Stimulated activated CD4-positive, alpha-beta T cell treated with anti-CD3 and anti-CD28 coated beads, Interleukin-4, amount 100 ng/mL, for 4 hours (primary cell): ENCODE measurements at places on chromosomes 13 and 19.
A peak's percentile ranks its signal among the peaks of the same experiment; 100 is the strongest.

DNA sequence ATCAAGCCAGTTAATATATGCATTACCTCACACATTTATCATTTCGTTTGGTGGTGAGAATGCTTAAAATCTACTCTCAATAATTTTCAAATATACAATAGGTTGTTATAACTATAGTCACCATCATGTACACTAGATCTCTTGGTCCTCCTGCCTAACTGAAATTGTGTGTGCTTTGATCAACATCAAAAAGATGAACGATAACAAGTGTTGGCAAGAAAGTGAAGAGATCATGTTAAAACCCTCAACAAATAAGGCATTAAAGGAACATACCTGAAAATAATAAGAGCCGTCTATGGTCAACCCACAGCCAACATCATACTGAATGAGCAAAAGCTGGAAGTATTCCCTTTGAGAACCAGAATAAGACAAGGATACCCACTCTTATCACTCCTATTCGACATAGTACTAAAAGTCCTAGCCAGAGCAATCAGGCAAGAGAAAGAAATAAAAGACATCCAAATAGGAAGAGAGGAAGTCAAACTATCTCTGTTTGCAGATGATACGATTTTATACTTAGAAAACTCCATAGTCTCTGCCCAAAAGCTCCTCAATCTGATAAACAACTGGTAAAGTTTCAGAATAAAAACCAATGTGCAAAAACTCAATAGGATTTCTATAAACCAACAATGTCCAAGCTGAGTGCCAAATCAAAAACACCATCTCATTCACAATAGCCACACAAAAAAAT lies 27.9 kb upstream of the OR10H1 start:
- DNase-seq, result no peak

GRCh38 chr13:40536443-40537113 lies 129.9 kb downstream of the FOXO1 start:
- DNase-seq, result no peak

DNA sequence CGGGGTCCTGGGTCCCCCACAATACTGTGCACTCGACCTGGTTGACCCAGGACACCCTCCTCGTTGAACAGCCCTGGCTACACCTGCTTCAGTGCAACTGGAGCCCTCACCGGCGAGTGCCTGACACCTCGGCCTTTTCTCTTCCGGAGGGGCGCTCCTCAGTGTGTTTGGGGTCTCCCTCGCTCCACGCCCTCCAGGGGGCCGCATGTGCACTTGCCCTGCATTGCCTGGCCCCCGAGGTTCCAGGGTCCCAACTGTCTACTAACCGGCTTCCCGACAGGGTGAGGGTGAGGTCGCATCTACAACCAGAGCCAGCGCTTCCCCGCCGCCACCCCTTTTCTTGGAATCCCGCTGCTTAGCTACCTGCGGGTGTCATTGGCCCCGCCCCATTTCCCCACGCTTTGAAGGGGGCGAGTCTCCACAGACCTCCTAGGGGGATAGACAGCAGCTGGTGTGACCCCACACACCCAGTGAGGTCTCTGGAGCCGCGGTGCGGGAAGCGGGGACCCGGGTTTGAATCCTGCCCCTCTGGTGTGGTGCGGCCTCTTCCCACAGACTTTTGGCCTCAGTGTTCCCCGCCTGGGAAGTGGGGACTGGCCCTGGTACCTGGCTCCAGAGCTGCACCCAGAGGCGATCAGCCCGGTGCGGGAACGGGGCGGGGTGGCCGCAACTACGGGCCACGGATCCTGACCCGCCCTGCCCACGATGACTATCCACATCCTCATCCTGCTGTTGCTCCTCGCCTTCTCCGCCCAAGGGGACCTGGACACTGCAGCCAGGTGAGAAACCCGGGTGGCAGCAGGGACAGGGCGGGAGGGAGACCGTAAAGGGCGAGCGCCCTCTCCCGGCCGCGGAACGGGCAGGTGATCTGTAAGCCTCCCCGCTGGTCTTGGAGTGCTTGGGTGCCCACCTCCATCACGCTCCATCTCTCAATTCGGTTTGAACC lies at the start of gene ADM5:
TSS of gene ADM5 (plus strand) at position 462 of the 946 bp plus-strand sequence. CDS start at position 706, 244 bp downstream.
- DNase-seq, result peak; percentile 55

- no peak for DNase-seq
Measured at GRCh38 chr19:4049432-4049831, 17.3 kb downstream of the ZBTB7A start.

DNA sequence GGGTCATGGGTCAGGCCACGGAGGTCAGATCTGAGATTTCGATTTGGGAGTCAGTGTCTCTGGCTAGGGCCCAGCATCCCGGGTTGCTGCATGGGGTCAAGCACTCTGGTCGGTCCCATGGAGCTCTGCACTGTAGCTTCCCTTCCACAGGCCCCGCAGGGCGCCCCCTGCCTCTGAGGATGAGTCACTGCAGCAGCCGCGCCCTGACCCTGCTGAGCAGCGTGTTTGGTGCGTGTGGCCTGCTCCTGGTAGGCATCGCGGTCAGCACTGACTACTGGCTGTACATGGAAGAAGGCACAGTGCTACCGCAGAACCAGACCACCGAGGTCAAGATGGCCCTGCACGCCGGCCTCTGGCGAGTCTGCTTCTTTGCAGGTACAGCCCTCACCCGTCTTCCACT lies 3.6 kb downstream of the CACNG7 start:
- no peak for DNase-seq

- DNase-seq, result no peak
Measured at GRCh38 chr13:80590551-80590950, 249.6 kb upstream of the SPRY2 start.

- DNase-seq, result no peak
Measured at GRCh38 chr13:24624363-24624762, 55.8 kb upstream of the ATP12A start.

GRCh38 chr19:13463296-13463695 lies 43.0 kb downstream of the CACNA1A start:
- DNase-seq, result peak; percentile 8

GRCh38 chr13:52921194-52921593 lies 72.8 kb upstream of the PCDH8 start:
- DNase-seq, result no peak

DNA sequence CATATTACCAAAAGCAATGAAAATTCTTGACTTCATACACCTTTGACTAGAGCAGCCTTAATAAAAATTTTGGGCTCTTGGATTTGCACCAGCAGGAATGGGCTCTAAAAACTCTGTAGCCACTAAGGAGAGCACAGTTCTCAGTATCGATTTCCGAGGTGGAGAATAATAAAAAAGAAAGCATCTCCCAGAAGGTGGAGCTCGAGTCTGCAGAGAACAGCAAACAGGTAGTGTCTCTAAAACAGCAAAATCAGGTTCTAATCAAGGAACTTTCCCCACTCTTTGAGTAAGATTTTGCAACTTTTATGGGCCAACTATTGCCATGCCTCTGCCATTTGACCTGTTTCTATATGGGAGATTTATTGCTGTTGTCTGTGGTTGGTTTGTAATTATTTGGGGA lies 258.7 kb upstream of the GPC6 start:
- DNase-seq, result no peak

DNA sequence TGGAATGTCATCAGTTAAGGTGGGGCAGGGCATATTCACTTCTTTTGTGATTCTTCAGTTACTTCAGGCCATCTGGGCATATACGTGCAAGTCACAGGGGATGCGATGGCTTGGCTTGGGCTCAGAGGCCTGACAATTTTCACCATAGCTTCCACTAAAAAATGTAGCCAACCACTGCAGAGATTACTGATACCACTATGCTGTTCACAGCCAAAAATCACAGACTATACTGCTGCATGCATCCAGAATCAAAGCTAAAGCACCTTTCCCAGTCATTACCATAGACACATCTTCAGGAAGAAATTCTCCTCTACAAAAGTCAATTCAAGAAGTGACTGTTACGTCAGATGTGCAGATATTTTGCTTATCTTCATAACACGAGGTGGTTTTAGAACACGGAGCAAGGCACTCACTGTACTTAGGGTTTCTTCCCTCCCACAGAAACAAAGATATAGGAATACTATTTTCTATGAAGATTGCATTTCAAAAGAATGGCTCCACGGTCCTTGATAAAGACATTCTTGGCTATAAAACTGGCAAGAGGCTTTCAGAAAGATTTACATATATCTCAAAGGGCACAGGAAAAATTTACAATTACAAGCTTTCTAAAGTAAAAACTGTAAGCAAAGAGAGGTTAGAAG lies 1556.6 kb upstream of the PRR20A start:
- DNase-seq, result no peak

- no peak for DNase-seq
Measured at GRCh38 chr19:4923276-4923747, 14.0 kb downstream of the UHRF1 start.

DNA sequence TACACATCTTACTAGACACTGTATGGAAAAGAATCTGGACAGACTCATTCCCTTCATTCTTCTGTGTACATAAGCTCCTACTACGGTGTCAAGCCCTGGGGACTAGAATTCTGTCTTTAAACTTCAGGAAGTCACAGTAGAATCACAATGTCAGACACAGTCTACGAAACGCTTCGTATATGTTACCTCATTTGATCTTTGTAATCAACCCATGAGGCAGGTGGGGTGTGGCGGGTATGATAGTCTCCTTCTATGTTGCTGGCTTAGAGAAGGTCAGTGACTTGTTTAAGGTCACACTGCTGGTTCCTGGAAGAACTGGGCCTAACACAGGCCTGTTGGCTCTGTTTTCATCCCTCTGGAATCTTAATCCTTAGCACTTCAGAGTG lies 32.2 kb upstream of the TPT1 start:
- DNase-seq, result no peak

DNA sequence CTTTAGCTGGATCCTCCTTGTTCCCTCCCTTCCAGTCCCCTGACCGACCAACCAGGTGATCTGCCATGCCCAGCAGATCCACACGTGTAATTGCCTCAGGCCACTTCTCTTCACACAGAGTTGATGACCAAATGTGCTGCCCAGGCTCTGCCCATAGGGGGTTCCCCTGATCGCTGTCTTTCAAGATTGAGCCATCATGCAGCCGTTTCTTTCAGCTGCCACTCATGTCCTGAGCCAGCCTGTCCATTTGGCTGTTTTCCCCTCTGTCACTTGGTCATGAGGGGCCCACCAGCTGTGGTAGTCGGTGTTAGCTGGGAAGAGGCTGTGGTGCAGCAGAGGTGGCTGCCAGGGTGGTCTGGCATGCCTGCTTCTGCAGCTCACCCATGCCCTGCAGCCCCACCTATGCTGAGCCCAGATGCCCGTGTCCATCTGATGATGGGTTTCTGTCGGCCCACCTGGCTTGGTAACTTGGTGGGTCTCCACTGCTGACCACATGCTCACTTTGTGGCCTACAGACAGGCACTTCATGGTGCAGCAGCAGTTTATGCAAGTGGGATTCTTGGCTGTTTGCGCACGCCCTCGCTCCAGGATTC lies 35.6 kb upstream of the GPR183 start:
- DNase-seq, result no peak
